ENCODE measurements at places on chromosomes 5 and 9.

DNA sequence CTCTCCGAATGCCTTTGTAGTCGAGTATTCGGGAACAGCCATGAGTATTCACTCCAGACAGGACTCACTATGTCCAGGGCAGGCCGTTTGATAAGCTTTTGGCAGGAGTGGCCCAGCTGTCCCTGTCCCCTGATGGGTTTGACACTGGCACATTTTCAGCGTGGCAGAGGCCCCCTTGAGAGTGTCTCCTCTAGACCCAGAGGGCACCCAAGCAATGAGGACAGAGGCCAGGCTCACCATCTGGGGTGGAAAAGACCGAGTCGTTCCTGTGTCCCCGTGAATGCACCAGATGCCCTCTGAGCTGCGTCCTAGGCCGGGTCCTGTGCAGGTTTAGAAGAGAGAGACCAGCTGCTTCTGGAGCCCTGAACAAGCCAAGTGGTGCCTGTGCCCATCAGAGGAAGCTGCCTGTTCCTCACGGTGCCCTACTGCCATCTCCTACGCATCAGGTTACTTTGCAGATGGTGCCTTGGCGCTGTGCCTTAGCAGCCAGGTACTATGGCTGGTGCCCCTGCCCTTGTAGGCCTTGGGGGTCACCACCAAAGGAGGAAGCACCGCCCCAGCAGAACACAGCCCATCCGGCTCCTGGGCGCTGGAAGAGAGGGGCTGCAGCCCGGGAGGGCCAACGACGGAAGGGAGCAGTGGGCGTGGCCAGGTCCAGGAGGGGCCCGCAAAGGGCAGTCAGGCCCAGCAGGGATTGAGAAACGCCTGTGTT lies 42.4 kb downstream of the LRSAM1 start:
- DNase-seq, result no peak

- DNase-seq, result no peak
These were observed 230.5 kb upstream of the DMAC1 start for GRCh38 chr9:8030095-8030494.

GRCh38 chr9:87405677-87406542 lies 91.8 kb upstream of the DAPK1 start:
- no peak for DNase-seq

GRCh38 chr5:79816014-79816413 lies 126.4 kb downstream of the CMYA5 start:
- DNase-seq, result no peak

DNA sequence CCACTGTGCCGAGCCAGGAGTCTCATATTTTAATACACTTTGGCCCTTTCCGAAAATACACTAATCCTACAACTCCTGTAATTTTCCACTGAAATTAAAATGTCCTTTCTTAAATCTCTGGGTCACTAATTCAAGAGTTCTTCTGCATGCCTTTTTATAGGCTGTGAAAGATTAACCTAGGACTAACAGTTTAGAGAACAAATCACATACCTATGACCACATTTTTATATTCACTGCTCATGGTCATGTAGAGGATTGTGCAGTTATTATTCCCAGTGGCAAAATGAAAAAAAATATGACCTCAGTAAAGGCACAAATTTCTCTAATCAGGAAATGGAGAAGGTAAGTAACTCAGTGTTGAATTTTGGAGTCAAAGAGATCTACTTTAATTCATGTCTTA lies 33.4 kb downstream of the SLCO4C1 start:
- no peak for DNase-seq

DNA sequence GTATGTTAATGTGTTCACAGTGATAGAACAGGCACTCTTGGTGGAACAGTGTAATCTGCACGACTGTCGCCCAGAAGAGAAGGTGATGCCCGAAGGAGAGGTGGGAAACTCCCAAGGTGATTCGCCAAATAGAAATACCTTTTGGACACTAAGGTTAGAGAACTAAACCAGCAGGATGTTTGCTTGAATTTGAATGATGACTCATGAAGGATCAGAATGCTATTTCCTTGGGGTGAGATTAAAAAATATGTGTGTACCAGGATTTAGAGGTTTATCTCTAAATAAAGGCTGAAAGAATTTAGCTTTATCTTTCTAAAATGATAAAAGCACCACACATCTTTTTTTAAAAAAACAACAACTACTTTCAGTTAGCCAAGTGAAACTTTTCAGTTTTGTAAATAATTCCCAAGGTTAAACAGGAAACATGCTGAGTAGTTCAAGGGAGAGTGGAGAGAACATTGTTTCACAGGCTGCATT lies 297.4 kb upstream of the TAS2R1 start:
- DNase-seq, result no peak

- no peak for DNase-seq
These were observed 22.3 kb upstream of the TTLL11 start for GRCh38 chr9:122115176-122116035.

DNA sequence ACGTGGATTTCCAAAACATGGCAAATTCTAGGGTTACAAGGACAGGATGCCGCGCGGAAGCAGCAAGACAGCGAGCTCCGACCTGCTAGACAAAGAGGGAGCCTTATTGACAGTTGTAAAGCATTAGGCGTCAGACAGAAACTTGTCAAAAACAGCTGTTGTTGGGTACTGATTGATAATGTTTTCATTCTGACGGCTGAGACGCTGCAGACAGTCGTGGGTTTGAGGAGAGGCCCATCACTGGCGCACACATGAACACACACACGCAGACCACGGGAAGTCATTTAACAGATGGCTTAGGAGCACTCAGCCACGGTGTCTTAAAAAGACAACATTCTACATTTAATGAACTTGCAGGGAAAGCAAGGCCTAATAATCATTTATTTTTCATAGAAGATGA lies 324.0 kb downstream of the NDUFS4 start:
- DNase-seq, result no peak

DNA sequence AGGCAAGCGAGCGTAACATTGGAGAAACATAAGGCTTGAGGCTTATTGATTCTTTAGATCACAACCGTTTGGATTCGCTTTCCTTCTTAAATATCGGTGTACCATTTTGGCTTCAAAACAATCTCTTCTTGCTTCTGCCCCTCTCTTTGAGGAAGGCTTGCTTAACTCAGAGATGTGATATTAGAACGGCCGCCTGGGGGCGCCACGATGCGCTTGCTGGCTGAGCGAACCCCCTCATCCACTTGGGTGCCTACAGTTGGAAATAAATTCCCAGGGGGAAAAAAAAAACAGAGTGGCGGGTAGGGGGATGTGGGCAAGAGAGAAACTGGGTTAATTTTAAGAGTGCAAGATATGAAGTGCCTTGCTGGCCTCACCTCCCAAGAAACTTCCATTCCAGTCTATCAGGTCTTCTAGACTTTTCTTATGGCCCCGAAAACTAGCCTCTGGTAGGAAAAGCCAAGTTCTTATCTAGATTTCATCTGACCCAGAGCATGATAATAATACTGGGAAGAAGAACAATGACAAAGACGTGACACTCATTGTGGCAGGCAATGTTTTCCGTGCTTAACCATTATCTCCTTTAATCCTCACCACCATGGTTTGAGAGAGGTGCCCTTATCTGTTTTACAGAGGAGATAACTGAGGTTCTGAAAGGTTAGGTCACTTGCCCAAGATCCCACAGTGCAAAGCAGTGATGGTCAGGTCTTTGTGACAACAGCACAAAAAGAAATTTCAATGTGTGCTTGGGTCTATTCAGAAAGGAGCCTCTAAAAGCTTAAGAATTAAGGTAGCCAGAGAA lies 115.8 kb downstream of the DPYSL3 start:
- no peak for DNase-seq

DNA sequence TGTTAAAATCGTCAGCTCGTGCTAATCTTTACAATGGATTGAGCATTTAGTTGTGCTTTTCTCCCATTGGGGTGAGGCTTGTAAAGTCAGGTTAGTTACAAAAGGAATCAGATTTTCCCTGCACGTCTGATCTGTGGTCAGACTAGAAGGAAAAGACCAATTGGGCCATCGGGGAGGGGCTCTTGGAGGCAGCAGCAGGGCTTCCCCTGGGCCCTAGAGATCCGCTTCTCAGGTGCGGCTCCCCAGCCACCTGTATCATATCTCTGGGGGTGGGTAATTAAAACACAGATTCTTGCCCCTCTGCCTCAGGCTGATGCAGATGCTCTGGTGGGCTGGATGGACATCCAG lies 200.3 kb downstream of the HSPA4 start:
- no peak for DNase-seq

- no peak for DNase-seq
These were observed 97.1 kb downstream of the SLC44A1 start for GRCh38 chr9:105341434-105342146.

DNA sequence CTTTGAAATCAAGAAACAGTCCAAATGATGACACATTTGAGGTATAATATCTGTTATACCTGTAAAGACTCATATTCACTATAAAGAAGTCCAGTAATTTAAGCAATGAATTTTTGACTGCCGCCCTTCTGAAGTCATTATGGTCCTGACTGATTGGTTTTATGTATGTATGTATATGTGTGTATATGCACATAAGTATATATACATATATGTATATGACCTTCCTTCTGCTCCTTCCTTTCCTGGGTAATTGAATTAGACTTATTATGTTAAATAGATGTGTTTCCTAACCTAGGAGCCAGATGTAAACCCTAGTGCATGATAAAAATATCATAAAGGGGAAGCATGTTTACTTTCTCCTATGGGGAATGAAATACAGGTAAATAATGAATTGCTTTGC lies 343.1 kb upstream of the BRINP1 start:
- DNase-seq, result no peak

DNA sequence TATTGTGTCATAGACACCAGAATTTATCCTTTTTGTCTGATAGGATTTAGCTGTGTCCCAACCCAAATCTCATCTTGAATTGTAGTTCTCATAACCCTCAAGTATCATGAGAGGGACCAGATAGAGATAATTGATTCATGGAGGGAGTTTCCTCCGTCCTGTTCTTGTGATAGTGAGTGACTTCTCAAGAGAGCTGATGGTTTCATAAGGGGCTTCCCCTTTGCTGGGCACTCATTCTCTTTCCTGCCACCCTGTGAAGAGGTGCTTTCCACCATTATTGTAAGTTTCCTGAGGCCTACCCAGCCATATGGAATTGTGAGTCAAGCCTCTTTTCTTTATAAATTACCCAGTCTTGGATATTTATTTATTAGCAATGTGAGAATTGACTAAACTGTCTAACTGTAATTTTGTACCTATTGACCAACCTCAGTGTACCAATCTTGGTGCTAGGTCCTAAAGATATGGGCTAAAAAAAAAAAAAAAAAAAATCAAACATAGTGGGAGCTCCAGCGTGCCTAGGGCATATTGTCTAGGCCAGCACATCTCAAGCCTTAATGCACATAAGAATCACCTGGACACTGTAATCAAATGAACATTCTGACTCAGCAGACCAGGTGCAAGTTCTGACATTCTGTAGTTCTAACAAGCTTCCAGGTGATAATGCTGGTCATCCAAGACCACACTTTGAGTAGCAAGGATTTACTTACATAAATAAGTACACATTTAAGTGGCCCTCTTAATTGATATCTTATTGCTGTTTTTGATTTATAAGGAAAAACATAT lies 30.5 kb downstream of the ST8SIA4 start:
- no peak for DNase-seq
